ENCODE measurements at places on chromosomes 16 and 17.

DNA sequence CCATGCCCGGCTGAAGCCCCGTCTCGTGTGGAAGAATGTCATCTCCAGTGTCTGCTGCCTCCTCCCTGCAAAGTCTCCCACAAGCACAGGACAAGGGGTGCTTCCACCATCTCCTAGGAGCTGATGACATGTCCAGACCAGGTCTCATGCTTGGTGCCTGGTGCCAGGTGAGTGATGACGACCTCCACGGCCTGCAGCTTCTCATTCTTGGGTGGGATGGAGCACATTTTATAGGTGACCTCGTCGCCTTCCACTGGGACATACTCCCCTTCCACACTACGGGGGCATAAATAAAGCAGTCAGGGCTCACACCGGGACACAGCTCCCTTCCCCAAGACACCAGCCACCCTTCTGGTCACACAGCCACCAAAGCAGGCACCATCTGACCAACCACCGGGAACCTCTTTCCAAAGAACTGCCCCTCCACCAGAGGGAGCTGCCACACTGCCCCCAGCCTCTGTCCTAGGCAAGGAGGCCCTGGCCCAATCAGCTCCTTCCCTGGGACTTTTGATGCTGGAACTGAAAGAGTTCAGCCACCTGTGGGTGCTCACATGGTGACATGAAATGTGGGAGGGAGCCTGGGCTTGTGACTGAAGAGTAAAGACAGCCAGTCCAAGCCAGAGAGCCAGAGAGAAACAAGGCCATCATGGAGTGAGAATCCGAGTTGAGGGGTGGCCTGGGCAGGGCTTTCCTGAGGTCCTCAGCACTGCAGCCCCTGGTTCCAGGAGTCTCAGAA lies 13.6 kb downstream of the CARHSP1 start:
- DNase-seq = no peak

- DNase-seq = peak; percentile 29
These were observed 47.7 kb downstream of the BEAN1 start for GRCh38 chr16:66474750-66475199.

DNA sequence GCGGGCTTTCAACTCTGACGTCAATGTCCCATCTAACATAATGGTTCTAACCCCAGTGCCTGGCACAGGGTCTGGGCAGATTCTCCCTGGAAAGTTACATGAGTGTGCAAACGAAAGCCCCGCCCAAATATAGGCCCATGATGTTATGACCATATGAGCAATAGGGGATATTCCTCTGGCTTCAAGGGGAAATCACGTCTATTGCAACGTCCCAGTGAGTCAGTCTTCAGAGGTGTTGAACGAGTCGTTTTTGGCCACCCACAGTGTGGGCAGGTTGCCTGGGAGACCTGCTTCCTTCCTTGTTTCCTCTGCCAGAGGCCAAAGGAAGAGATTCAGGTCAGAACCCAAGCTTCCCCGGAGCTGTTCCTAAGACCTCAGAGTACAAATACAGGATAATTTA lies 30.3 kb downstream of the PIK3R5 start:
- DNase-seq = peak; percentile 12

DNA sequence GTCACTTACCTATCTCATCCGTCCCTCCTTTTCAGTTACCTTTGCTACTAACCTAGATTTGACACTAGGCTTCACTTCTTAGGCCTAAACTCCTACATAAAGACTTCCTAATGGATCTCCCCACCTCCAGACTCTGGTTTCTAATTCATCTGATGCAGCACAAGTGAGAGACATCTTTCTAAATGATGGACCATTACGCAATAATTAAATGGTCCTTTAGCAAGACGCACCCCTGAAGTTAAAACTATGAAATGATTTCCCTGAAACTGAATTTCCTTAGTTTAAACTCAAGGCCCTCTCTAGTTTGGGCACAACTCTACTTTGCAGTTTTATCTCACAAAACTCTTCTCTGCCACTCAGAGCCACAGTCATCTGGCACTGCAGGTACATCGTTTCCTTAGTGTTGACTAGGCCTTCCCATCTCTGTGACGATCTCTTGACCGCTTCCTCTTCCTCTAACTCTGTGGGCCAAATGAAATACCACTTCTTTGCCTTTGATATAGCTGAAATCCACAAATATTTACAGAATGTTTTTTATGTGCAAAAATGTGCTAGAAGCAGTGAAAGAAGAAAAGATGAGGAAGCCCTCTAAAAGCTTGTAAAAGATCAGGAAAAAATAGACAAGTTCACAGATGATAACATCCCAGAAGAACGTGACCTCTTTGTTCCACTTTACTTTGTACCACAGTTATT lies 3.3 kb downstream of the SYNRG start:
- peak; percentile 2 for DNase-seq

GRCh38 chr17:35390156-35390555 lies 16.7 kb upstream of the SLFN11 start:
- DNase-seq = no peak

- no peak for DNase-seq
These were observed 38.7 kb downstream of the ESRP2 start for GRCh38 chr16:68197250-68197649.

DNA sequence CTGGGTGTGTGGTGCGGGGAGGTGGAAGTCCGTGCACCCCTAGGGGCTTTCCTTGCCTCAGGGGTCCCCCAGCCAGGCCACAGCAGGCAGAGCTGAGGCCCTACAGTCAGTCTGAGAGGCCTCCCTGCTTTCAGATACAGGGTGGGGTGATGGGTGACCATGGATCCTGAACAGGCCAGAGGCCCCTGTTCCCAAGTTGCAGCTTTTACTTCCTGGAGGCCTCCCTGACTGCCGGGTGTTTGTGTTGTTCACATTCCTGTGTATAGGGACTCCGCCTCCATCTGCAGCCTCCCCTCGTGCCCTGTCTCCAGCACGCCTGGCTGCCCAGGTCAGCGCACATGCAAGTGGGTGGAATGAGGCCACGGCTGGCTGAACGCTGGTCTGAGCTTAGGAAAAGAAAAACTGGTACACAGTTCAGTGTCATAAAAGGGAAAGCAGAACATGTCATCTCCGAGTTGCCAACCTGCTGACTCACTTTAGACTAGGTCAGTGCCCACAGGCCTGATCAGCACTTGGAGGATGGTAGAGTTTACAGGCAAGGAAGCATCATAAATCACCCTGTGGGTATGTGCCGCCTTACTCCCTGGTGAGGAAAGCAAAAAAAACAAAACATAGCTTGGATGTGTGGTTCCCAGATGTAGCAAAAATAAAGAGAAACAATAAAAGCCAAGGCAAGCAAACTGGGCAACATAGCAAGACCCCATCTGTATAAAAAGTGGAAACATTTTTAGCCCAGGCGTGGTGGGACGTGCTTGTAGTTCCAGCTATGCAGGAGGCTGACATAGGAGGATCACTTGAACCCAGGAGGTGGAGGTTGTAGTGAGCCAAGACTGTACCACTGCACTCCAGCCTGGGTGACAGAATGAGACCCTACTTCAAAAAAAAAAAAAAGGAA lies 6.2 kb upstream of the SLC7A6 start:
- DNase-seq = no peak

- DNase-seq = no peak
These were observed 28.1 kb downstream of the BANP start for GRCh38 chr16:87979352-87979751.

DNA sequence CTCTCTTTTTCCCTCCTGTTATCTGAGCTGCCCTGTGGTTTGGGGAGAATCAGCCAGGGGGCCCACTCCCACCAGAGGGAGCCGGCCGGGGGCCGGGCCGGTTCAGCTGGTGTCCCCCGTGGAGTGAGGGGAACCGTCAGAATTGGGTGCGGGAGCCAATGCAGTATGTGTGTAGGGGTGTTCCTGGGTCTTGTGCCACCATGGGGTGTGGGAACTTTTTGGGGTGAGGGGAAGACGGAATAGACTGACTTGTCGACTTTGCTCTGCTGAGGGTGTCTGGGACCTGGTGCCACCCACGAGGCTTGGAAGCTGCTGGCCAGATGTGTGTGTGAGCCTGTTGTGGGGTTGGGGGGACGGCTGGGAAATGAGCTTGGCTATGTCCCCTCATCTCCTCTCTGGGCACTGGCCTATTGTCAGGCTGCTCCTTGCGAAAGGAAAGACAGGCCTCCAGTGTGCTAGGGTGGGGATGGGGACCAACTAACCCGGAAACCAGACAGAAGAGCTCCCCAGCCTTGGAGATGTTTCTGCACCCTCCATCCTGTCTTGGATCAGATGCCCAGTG lies 9.9 kb downstream of the RARA start:
- DNase-seq = no peak

DNA sequence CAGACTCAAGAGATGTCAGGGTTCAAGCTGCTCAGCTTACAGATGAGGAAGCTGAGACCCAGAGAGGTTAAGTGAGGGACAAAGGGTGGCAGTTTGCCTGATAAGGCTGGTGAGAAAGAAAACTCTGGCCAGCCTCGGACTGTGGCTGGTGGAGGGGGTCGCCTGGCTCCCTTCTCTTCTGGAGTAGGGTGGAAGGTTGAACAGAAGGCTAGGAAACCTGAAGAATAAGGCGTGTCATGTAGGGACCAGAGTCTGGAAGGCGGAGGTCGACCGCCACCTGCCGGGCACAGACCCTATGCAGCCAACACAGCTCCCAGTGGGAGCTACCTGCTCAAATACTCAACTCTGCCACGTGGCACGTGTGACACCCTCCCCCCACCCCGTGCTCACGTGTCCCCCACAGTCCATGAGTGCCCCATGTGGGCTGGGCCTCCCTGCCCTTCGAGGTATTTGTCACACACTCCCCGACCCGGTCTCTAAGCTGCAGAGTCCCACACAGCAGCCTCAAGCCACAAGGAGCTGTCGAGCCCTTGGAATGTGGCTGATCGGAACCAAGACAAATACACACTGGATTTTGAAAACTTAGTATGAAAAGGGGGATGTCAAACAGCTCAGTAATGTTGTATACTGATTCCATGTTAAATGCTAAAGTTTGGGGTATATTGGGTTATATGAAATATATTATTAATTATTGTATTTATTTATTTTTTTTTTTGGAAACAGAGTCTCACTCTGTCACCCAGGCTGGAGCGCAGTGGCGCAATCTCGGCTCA lies 11.8 kb downstream of the HID1 start:
- DNase-seq = no peak

Measured in LoVo (cell line).